Activated CD8-positive, alpha-beta memory T cell treated with anti-CD3 and anti-CD28 coated beads for 1 hour (primary cell): ENCODE measurements at places on chromosomes 5 and 9.
A peak's percentile ranks its signal among the peaks of the same experiment; 100 is the strongest.

DNA sequence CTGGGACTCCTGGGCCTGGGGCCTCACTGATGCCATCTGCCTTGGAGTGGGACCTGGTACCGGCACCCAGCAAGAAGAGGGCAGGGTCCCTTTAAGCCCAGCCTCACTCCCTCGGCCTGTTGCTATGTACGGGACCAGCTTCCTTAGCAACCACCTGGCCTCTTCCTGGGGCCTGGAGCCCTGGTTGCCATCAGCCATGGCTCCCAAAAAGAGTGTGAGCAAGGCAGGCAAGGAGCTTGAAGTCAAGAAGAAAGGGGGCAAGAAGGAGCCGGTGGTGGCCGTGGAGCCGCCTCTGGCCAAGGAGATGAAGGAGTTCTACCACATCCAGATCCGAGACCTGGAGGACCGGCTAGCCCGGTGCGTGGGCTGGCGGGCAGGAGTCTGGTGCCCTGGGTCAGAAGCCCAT lies at the start of gene CFAP157:
Gene CFAP157, plus strand, starts transcription at position 153 of the 406 bp plus-strand sequence. Its CDS starts 44 bp downstream, at position 197.
- DNase-seq = no peak

DNA sequence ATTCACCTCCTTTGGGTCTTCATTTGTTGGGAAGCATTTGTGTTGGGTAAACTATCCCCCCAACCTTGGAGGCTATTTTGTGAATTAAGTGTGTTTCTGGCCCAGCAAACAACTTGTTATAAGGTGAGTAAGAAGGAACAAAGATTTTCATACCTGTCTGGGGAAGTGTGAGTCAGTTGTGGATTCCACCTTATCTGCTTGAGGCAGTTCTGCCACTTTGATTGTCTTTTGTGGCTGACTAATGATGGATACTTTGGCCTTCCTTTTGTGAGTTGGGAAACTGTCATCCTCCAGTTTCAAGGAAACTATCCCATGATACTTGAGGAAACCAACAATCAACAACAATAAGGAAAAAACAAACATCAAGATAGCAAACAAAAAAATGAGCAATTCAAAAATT lies 24.6 kb upstream of the CER1 start:
- DNase-seq = no peak

- peak; percentile 0 for DNase-seq
These were observed 287.3 kb downstream of the EBF1 start for GRCh38 chr5:158812408-158812807.

- DNase-seq = no peak
These were observed 14.7 kb downstream of the PBX3 start for GRCh38 chr9:125761676-125762450.

- DNase-seq = no peak
These were observed 368.4 kb upstream of the ITGA1 start for GRCh38 chr5:52419357-52419756.

DNA sequence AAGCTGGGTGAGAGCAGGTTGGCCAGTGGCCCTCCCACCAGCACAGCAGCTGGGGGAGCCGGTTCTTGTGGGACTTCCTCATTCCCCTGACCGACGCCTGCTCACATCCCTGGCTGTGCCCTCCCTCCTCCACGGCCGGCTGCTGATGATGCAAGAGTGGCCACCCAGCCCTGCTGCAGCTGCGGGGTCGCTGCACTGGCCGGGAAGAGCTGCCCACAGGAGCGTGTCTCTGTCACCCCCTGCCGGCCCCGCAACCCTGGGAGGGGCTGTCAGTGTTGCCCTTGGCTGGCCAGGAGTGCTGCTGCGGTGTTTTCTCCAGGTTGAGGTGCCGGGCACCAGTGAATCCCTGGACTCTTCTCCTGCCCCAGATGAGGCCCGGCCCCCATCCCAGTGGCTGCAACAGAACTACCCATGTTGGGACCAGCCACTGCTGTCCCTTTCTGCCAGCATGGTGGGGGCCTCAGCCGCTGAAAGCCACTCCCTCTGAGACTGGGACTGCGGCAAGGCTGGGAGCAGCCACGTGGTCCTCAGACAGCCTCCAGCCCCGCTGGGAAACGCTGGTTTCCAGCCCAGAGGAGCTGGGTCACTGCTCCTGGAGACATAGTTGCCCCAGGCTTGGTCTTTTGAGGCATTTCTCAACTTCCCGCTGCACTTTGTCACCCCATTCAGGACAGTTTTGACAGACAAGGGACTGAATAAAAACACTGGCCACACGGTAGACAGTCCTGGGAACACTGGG lies 739 bp downstream of the CARD9 start:
- no peak for DNase-seq

- no peak for DNase-seq
These were observed 11.0 kb upstream of the PLAC8L1 start for GRCh38 chr5:146116361-146116760.

GRCh38 chr9:116325924-116326323 lies 172.3 kb downstream of the PAPPA start:
- DNase-seq = no peak

GRCh38 chr9:105621001-105621400 lies 41.3 kb upstream of the TAL2 start:
- DNase-seq = no peak

- DNase-seq = no peak
These were observed 209.3 kb upstream of the SLC24A2 start for GRCh38 chr9:19998153-19998552.

GRCh38 chr9:116087751-116088194 lies 65.8 kb upstream of the PAPPA start:
- DNase-seq = no peak

DNA sequence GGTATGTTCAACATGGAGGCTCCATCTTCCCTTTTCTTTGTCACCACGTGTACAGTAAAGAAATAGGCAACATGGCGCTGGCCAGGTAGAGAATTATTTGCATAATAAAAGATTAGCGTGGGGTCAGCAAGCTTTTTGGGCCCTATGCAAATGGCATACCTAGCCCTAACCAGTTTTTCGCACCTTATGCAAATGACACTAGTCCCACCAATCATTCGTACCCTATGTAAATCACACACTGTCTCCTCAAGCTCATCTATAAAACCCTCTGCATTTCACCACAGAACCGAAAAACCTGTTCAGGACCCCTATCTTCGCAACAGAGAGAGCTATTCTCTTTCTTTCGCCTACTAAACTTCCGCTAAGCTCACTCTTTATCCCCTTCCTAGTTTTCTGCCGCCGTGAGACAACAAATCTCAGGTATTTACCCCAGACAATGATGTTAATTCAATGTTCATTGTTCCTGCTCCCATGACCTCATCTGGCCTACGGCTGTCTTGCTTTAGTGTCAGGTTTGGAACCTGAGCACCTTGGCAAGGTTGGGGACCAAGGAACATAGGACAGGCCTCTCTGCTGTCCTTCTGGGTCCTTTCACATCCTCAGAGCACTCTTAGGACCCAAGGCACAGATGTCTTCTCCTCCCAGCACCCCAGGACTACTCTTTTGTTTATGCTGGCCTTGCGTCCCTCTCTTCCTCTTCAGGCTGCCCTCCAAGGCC lies 180.7 kb upstream of the RAI14 start:
- DNase-seq = no peak

DNA sequence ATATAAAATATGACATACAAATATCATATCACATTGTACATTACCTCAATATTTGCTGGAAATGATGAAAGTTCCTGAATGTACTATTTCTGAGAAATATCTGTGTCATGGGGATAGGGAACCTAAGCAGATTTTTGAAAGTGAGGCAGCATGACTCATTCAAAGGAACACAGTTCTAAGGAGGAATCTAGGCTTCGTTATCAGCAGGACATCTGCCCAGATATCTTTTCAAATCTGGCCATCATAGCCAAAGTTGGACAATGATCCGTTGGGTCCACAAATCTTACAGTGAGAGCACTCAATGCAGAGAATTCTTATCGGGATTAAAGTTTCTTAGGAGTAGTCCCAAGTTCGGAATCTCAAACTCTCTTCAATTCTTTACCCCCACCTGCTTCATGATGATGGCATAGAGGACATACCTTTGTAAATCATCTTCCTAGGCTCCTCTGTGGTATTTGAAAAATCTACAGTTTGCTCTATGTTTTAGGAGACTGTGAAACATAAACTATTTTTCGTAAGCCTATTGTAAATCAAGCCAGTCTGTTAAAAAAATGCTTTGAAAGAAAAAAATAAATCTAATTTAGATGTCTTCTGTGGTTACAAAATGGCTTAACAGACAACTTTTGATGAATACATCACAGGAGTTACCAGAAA lies 29.4 kb upstream of the ALDH1A1 start:
- no peak for DNase-seq

DNA sequence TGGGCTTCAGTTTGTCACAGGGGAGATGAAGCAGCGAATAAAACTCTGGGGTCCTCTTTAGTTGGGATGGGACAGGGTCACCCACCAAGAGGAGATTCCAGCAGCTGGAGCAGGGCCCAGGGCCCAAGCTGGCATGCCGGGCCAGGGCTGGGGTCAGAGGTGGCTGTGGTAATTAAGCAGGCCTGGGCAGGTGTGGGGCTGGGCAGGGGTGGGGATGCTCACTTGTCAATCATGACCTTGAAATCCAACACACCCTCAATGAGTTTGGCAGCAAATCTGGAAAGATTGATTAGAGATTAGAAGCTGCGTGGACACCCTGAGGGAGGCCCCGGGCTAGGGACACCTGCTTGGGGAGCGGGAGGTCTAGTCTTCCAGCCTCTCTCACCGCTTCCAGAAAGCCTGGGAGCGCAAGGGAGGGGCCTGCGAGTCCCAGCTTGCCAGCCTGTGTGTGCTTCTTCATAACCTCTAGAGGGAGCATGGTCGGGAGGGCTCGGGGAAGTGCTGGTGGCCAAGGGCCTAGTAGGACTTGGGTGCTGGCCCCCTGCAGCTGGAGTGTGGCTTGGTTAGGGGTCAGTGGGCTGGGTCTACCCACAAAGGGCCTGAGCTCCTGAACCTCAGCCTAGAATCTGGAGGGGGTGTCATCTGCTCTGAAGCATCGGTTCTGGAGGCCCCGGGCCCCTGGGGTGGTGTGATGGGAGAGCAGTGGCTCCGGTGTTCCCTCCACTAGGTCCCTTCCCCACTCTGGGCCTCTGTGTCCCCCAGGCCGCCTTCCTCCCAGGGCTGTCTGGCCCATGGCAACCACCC lies 7.6 kb downstream of the CRAT start:
- no peak for DNase-seq

- DNase-seq = no peak
These were observed 252.4 kb upstream of the NFIL3 start for GRCh38 chr9:91676046-91676445.

DNA sequence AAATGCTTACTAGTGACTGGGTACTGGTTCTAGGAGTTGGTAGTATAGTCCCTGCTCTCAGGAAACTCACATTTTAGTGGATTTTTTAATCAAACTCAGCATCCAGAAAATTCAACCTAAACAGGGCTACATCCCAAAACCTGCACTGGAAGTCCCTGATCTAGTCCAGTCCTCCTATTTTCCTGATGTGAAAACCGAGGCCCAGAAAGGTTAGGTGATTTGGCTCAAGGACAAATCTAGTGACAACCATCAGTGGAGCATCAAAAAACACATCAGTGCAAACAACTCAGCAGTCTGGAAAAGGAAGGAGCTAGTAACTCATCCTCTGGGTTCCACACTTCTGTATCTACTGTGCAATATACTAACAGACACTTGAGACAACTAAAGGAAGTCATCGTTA lies 38.2 kb downstream of the SERINC5 start:
- no peak for DNase-seq
